Lung (tissue), 17 donors: ENCODE measurements at places on chromosomes 1 and 21.

DNA sequence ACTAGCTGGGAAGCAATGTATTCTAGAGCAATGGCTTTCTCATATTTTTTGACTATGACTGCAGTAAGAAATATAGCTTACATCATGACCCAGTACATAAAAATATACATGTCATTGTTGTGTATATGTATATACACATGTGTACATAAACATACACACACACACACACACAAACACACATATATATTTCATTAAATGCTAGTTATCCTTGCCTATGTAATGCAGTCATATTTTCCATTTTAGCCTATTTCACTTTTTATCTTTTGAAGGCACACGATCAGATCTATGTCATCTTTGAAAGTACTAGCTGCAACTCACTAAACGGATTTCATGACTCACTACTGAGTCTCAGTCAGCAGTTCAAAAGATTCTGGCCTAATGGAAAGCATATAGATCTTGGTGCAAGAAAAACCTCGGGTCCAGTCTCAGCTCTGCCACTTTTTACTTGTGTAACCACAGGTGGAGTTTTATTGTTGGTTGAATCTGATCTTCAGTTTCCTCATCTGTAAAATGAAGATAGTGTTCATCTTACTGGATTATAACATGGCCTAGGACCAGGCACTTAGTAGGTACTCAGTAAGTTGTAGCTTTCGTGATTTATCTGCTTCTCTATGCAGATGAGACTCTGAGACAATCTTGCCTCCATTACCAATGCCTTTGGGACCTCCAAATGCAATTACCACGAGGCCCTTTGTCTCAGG is 325.6 kb downstream of the RRAGC start:
- no peak for DNase-seq

DNA sequence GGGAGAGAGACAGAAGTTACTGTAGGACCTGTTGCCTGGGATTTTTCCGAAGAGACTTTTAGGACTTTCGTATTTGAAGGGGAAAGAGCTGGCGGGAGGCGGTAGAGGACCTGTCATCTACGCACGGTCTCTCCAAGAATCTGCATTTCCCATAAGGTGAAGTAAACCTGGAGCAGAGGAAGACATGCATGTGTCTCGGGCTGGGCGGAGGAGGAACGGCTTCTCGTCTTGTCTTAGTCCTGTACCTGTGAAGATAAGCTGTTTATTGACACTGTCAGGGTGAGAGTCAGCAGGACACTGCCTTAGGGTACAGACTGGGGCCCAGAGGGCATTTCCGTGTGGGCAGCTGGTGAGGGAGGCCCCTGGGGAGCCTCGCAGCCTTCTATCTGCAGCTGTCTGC is 123.4 kb upstream of the COL6A1 start:
- no peak for DNase-seq

GRCh38 chr1:100657876-100658715 is 61.4 kb upstream of the VCAM1 start:
- no peak for DNase-seq

GRCh38 chr1:164382384-164382783 is 176.6 kb upstream of the PBX1 start:
- no peak for DNase-seq

DNA sequence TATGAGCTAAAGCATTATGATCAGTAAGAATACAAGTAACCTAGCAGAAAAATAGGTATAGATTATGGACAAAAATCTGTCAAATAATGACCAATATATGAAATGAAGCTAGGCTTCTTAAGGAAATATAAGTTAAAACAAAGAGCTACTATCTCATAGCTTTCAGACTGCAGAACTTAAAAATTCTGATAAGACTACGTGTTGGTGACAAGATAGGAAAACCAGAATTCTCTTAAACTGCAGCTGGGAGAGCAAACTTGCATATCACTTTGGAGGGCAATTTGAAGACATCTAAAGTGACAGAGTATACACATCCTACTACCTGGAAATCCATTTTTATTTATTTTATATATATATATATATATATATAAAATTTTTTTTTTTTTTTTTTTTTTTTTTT is 65.5 kb downstream of the LTN1 start:
- no peak for DNase-seq

DNA sequence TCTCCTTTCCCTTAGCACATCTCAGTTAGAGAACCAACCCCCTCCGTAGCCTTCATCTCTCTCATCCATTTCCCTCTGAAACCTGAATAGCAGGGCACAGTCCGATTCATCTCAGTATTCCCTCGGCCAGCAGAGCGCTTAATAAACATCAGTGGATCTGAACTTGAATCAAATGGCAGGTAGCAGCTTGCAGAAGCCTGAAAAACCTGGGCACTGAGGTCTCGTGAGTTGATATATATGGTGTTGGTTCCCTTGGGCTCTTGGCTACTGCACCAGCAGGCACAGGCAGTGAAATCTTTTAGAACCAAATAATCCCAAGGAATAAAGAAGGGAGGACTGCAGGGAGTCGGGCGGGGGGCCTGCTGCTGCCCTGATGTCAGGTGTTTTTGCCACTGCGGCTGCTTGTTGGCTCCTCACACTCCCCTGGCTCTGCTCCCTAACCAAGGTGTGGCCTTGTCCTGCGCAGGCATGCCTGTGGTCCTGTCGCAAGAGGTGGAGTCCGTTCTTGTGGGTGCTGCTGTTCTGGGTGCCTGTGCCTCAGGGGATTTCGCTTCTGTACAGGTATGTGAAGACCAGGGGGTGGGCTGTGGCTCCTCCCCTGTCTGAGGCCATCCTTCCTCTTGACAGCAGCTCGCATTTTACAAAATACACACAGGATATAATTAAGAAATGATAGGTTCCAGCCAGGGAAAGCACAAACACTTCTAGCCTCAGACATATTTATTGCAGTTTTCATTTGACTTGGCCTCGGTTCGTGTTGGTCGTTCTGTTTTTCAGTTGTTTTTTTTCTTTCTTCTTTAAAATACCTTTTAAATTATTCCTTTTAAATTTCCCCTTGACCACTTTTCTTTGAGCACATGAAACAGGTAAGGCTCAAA is 140.9 kb upstream of the HOOK1 start:
- DNase-seq: peak; percentile 29

- DNase-seq: no peak
Measured at GRCh38 chr1:158813164-158813563, 18.0 kb upstream of the MNDA start.

GRCh38 chr1:56297208-56297607 is 282.2 kb downstream of the PLPP3 start:
- no peak for DNase-seq

- DNase-seq: no peak
Measured at GRCh38 chr1:153357853-153358690, at the start of gene S100A9. TSS of gene S100A9 (plus strand) at chr1:153357854. CDS start at chr1:153358284, 430 bp downstream.

GRCh38 chr1:18989176-18989799 is 32.8 kb upstream of the IFFO2 start:
- DNase-seq: no peak

DNA sequence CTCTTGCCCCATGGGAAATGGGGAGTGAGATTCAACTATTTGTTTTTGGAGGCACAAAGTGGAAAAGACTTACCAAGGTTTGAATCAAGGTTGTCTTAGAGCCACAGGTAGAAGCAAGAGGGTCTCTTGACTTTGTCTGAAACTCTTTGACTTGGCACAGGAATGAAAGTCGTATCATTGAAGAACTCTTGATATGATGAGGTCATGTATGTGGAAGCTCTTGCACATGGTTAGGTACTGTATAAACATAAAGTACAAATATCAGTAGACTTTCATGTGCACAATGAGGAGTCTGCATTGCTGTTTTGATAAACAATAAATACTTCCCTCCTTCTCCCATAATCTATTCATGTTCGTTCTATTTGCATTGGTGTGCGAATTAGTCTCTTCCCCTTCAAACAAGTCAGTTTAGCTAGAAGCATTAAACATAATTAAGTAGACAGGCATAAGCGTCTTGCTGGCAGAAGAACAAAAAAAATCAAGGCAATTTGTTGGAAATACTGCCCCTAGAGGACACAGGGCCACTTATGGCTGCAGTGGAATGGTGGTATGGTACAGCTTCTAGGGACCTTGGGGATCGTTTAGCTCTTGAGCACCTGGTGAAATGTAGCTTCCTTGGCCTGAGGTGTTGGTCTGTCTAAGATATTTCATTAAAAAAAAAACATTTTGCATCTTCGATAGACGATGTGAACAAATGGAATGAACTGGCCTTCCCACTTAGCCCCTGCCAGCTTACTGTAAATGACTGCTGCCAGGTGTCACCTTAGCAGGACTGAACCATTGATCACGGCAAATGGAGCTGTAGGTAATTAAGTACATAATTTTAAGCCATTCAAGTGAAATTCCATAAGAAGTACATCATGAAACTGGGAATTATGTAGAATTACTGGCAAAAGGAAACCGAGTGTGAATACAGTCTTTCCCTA is 218.0 kb upstream of the GALNT2 start:
- peak; percentile 71 for DNase-seq

GRCh38 chr21:17406202-17406601 is 106.6 kb upstream of the CXADR start:
- DNase-seq: no peak

GRCh38 chr1:18077657-18078215 is 29.9 kb upstream of the IGSF21 start:
- DNase-seq: no peak

- peak; percentile 52 for DNase-seq
Measured at GRCh38 chr21:38307771-38308531, 51.2 kb downstream of the KCNJ15 start.

DNA sequence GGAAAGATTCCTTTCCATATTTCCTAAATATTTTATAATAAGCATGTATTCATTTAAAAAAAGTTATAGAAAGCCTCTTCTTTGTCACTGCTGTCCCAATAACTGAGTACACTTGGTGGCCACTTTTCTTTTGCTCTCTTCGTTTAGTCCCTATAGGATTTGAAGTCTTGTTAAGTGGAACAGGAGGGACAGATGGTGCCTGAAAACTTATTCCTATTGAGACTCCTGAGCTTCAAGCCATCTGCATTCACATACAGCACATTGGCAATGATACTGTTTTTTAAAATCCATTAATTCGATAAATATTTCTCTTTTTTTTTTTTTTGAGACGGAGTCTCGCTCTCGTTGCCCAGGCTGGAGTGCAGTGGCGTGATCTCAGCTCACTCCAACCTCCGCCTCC is 2.0 kb upstream of the ZBTB40 start:
- no peak for DNase-seq

DNA sequence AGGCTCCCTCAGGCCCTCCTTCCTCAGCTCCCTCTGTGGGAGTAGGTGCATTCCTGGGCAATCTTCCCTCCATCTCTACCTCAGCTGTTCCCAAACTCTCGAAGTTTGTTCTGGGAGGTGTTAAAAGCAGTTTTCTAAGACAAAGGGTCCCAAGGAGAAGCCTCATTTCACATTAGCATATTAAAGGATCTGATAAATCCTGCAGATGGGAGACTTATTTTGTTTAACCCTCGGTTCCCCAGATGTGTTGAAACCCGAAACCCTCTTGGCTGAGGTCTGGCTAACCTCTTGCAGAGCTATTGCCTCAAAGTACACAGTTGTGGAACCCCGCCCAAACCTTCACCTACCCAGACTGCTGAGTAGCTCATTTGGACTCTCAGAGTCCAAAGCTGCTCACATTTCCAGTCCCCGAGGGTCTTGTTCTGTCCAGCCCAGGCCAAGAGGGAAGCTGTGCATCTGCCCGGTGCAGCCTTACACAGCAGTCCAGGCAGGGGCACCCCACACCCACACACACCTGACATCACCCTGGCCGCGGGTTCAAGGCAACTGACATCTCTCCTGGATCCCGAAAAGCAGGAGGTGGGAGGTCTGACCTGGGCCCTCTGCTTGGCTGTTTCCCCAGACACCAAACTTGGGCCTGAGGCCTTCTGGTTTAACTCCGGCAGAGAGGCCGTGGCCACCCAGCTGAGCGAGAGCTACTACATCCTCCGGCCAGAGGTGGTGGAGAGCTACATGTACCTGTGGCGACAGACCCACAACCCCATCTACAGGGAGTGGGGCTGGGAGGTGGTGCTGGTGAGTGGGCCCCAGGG is 19.5 kb upstream of the SELENON start:
- DNase-seq: no peak

DNA sequence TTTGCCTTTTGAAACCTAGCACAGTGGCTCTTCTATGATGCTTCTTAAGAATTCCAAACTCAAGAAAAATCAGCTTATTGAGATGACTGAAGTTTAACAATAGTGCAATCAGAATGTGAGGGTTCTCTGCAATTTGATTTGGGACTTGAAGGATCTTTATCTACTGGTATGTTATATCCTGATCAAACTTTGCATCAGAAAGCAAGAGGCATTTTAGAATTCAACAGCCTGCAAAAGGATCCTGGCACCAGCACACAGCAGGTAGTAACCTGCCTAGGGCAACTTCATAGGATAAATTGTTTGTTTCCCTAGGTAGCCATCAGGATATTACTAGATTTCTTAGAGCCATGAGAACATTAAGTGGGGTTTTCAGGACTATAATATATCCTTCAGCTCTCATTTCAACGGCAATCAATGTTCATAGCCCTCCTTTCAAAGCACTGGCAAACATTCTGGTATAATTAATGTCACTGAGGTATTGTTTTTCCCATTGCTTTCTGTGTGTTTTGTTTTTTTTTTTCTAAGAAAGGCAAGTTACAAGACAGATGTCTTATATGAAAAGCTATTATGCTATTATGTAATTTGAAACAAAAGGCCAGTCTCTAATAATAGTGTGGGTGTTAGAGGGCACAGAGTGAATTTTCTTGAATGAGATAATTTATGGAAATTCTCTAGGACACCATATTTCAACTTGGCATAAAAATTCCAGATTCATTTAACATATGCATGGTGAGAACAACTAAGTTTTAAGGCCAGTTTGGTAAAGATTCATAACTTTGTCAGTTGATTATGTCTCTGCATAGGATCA is 34.5 kb downstream of the NTNG1 start:
- DNase-seq: no peak

DNA sequence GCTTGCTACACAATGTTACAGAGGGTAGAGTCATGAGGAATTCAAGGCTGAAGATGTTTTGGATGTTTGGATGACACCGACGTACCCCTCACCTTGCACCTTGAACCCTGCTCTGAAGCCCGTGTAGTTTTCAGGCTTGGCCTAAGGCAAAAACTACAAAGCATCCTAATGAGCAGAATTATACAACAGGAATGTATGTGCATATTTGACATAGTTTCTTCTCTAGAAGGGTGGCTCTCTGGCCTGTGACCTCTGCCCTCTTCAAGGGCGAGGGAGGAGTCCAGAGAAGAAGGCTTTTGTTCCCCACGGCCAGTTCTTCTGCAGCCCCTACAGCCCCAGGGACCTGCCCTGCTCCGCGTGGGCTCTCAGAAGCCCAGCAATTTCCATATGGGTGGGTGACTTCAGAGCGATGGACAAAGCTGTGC is 43.3 kb downstream of the L1TD1 start:
- no peak for DNase-seq

GRCh38 chr1:88990426-88990825 is 2.0 kb downstream of the KYAT3 start:
- DNase-seq: no peak

DNA sequence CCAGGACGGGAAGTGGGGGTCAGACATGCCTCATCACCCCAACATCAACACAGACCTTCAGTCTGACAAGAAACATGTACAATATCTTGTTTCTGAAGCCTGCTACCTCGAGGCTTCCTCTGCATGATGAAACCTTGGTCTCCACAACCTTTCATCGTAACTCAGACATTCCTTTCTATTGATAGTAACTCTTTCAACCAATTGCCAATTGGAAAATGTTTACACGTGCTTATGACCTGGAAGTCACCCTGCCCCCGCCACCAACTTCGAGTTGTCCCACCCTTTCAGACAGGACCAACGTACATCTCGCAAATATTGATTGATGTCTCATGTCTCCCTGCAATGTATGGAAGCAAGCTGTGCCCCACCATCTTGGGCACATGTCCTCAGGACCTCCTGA is 159.5 kb downstream of the ETS2 start:
- DNase-seq: no peak

GRCh38 chr1:27192039-27192529 is 37.2 kb upstream of the SLC9A1 start:
- no peak for DNase-seq

- no peak for DNase-seq
Measured at GRCh38 chr1:161071886-161072371, 2.2 kb upstream of the ARHGAP30 start.
